Activated T-helper 1 cell treated with anti-CD3 and anti-CD28 coated beads, Interleukin-12 subunit alpha, Interleukin-12 subunit beta, Interleukin-2, Interleukin-4 antibody, amounts not matched to agents 30 ng/mL and 10 ng/mL and 1 ng/mL, durations not matched to agents 14 hours and 24 hours and 36 hours (primary cell): ENCODE measurements at places on chromosomes 3 and 15. TPM values are rescaled to one million over a fixed set of nuclear protein-coding genes. Genes with fewer than 3 reads are reported as not detected.

- H3K4me3 ChIP-seq = peak overlapping the region; percentile 98
- H3K27me3 ChIP-seq = no peaks in the 10 kb centered on the region
- H3K36me3 ChIP-seq = peaks cover 19% of the 10 kb centered on the region
- H3K4me1 ChIP-seq = peaks cover 77% of the 10 kb centered on the region
- DNase-seq = no peak
- peak overlapping the region; percentile 94 for H3K27ac ChIP-seq
Observed at GRCh38 chr3:43289841-43290470, 3.6 kb downstream of the SNRK start.

- H3K36me3 ChIP-seq = no peaks in the 10 kb centered on the region
- no peak for DNase-seq
- no peak overlapping the region for H3K4me3 ChIP-seq
- no peak overlapping the region for H3K27ac ChIP-seq
- H3K27me3 ChIP-seq = peaks cover 15% of the 10 kb centered on the region
- no peaks in the 10 kb centered on the region for H3K4me1 ChIP-seq
Observed at GRCh38 chr3:171685116-171685895, 125.0 kb downstream of the PLD1 start.

P2RY14 gene
- 7.7 and 9.4 TPM in 2 replicates for total RNA-seq

PRSS50 gene
- not detected in 2 replicates for total RNA-seq

GRCh38 chr3:13370055-13370454 is 50.1 kb downstream of the NUP210 start:
- H3K27me3 ChIP-seq = no peaks in the 10 kb centered on the region
- no peaks in the 10 kb centered on the region for H3K4me1 ChIP-seq
- H3K4me3 ChIP-seq = no peak overlapping the region
- H3K27ac ChIP-seq = no peak overlapping the region
- peaks cover 34% of the 10 kb centered on the region for H3K36me3 ChIP-seq

GOLGA6L4 gene
- total RNA-seq = 1.0 and 2.0 TPM in 2 replicates
